ENCODE measurements at places on chromosomes 13 and 19. TPM values are rescaled to one million over a fixed set of nuclear protein-coding genes. Genes with fewer than 3 reads are reported as not detected.

CASP14 gene
- total RNA-seq: not detected

ZSCAN1 gene
- not detected for total RNA-seq

SYCN gene
- total RNA-seq: not detected

SIGLEC11 gene
- total RNA-seq: 0.10 TPM

ZIC2 gene
- not detected for total RNA-seq

FGF21 gene
- not detected for total RNA-seq

KLK3 gene
- 0.31 TPM for total RNA-seq

ZIC5 gene
- total RNA-seq: not detected

MBD3L3 gene
- total RNA-seq: not detected

ZNF90 gene
- 1.8 TPM for total RNA-seq

SLC46A3 gene
- 8.1 TPM for total RNA-seq
